ENCODE measurements at places on chromosomes 12 and 14. TPM values are rescaled to one million over a fixed set of nuclear protein-coding genes. Genes with fewer than 3 reads are reported as not detected.

DNA sequence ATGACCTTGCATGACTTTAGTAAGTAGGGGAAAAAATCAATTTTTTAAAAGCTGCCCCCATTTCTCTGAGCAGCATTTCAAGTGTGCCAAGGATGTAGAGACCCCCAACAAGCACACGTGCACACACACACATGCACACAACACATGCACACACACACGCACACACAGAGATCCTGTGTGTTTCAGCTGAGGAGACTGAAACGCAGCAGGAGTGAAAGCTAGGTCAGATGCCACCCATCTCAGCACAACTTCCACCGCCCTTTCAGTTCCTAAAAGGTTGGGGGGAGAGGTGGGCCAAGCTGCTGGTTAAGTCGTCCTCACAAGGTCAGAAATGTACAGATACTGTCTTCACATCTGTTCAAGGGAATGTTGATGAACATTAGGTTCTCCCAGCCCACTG, 13.9 kb downstream of the MYL2 start:
- DNase-seq: no peak

- no peak for DNase-seq
These were observed 84.5 kb upstream of the AMN1 start for GRCh38 chr12:31813305-31813704.

DNA sequence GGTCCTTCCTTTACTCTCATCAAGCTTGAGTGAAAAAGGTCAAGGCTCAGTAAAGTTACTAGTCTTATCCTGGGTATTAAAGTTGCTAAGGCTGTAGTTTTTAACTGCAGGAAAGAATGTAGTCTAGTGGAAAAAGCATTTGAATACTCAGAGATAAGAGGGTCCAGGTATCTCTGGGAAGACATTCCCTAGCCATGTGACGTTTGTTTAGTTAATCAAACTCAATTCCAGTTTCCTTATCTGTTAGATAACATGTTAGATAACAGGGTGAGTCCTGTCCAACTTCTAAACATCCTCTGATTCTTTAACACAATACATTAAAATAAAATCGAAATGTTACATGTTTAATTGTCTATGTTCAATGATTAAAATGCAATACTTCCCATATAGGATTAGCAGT, 720.7 kb upstream of the LMO3 start:
- DNase-seq: no peak

DNA sequence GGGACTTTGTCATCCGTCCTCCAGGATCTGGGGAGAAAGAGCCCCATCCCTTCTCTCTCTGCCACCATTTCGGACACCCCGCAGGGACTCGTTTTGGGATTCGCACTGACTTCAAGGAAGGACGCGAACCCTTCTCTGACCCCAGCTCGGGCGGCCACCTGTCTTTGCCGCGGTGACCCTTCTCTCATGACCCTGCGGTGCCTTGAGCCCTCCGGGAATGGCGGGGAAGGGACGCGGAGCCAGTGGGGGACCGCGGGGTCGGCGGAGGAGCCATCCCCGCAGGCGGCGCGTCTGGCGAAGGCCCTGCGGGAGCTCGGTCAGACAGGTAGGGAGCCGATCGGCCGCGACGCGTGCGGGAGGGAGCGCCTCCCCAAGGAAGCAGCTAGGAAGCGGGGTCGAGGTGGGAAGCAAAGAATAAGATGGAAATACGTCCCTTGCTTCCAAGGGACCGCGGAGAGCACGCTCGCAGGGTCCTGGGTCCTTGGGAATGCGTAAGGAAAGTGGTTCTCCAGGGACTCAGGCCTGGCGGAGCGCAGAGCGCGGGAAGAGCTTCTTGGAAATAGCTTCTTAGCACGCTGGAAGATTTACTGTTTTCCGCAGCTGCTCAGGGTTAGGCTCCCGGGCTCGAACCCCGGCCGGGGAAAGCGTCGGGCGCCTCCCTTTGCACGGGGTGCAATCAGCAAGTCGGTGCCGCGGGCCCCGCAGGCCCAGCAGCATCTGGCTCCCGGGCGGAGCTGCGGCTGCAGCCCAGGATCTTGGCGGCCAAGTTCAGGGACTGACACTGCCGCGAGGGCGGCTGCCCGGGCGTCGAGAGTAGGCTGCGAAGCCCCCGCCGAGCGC, 457 bp downstream of the SOCS2 start:
- DNase-seq: no peak

- no peak for DNase-seq
These were observed 28.8 kb downstream of the ZFHX2 start for GRCh38 chr14:23522643-23523198.

DNA sequence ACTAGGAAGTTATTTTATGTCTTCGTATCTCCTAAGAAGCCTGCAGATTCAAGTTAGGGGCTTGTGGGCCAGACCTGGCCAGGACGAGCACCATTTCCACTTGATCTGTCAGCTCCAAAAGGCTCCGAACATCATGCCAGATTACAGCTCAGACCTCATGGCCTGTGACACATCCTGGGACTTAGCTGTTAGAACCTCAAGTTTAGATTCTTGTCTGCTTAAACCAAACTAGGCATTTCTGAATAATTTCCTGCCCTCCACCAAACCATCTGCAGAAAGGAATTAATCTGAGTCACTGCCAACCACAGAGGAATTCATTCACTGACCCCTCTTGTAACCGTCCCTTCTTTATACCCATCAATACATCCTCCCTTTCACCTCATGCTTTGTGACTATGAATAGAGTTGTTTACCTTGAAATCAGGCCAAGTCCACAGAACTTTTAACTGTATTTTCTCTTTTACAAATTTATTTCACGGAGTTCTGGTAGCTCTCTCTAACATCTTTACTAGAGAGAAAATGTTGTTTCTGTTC, 120.3 kb downstream of the FBXL14 start:
- DNase-seq: no peak

DNA sequence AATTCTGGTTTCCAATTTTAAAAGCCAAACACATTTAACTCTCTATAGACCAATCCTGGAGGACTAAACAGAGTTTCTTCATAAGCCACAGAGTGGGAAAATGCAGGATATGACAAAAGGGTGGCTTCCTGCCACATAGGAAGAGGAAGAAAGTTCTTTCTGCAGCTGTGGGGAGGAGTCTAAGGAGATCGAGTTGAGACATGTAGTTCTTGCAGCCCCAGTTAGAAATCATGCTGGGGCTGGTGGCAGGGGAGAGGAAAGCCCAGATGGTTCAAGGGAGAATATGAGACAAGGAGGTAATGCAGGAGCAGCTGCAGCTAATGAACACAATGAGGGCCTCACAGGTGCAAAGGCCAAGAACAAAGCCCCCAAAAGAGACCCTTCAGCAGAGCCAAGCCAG, 85.0 kb upstream of the ARID2 start:
- no peak for DNase-seq

GRCh38 chr12:10101648-10102220, 2.9 kb upstream of the CLEC1A start:
- DNase-seq: no peak

DNA sequence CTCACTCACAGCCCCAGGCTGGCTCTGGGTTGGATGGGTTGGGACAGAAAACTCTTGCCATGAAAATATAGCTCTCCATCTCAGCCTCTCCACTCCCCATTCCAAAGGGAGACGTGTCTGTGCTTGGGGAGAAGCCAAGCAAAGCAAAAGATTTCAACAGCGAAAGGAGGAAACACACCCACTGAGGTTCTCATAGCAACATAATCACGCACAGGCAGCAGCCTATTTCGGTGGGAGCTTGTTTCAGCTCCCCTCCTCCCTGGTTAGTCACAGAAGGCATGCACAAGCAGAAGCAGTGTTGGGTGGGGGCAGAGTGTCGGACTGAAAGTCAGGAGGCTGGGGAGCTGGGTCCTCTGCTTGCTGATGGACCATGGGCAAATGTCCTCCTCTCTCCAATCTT, 1.9 kb upstream of the PRMT8 start:
- no peak for DNase-seq

- no peak for DNase-seq
These were observed 424 bp upstream of the CYP27B1 start for GRCh38 chr12:57767305-57767698.

DNA sequence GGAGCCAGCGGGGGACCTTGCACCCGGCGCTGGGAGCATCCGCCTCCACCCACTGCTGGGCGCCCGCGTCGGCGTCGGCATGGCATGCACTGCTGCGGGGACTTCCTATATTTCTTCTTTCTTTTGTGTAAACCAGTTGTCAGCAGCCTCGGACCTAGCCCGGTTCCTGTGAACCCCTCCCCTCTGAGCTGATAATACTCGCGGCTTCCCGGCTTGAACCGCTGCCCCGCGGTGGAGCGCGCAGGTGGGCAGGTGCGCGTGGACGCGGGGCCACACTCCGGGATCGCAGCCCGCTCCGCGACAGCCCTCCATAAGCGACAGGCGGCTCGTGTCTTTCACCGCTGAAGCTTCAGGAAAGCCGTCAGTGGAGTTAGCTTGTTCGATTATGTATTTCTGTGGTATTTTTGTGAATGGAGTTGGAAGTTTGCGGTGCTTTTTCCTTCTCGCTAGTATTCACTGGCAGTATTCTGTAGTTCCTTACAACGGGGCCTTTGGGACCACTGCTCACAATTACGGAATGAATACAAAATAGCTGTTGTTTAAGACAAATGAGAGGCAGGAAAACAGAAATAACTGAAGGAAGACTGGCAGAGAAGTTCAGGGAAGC, 870 bp downstream of the BMAL2 start:
- no peak for DNase-seq

GRCh38 chr12:89827592-89827991, 119.0 kb upstream of the ATP2B1 start:
- no peak for DNase-seq

GRCh38 chr14:80609055-80609454, 332.5 kb downstream of the CEP128 start:
- DNase-seq: no peak

FGD6 gene
- total RNA-seq: 7.7 TPM

MFAP5 gene
- 793 TPM for total RNA-seq

SAMD15 gene
- 2.2 TPM for total RNA-seq

ADAMTS20 gene
- not detected for total RNA-seq

TPPP2 gene
- not detected for total RNA-seq

INSM2 gene
- not detected for total RNA-seq

KERA gene
- total RNA-seq: not detected

TESPA1 gene
- total RNA-seq: 1.3 TPM
